ENCODE measurements at places on chromosomes 3 and 15. TPM values are rescaled to one million over a fixed set of nuclear protein-coding genes. Genes with fewer than 3 reads are reported as not detected.

PP2D1 gene
- polyA plus RNA-seq, result not detected

ILDR1 gene
- polyA plus RNA-seq, result 0.32 TPM

STRC gene
- 2.6 TPM for polyA plus RNA-seq

CPNE4 gene
- polyA plus RNA-seq, result 0.95 TPM

TMEM266 gene
- polyA plus RNA-seq, result 8.0 TPM

CLDN18 gene
- polyA plus RNA-seq, result 0.03 TPM
